ENCODE measurements at places on chromosomes 11 and 22.

GRCh38 chr11:19862091-19862490 is 149.5 kb downstream of the NAV2 start:
- no peak for DNase-seq

DNA sequence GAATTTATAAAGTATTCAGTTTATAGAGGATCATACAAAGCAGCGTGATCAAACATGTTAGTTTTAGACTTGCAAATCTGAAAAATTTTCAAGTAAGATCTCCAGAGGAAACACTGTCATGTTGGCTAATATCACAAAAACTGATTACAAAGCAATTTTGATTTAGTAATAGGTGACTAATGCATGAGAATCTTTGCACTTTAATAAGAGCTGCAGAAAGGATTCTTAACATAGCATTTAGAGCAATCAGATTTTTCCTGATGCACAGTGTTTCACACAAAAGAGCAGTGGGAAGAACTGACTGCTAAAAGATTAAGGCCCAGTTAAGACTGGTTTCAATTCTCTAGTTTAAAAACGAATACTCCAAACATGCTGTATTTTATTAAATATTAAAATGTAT is 321.2 kb downstream of the GUCY1A2 start:
- DNase-seq, result no peak

GRCh38 chr11:113533425-113533698 is 58.2 kb upstream of the DRD2 start:
- DNase-seq, result no peak

DNA sequence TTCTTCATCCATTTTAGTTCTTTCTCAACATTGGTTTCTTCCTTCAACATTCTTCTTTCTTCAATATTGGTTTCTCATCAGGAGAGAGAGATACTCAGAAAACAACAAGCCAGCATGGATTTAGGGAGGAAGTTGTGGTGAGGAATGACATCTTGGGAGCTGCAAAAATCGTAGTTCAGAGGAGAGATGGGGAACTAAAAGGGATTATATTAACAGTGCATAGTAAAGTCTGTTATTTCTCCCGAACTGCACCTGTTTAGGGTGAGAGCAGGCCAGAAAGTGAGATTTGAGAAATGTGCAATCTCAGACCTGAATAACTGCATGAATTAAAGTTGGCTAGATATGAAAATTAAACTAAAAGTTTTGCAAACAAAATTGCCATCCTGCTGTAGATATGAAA is 94.5 kb downstream of the CASP12 start:
- no peak for DNase-seq

- no peak for DNase-seq
Measured at GRCh38 chr11:862696-863022, 20.0 kb downstream of the TSPAN4 start.

- DNase-seq, result no peak
Measured at GRCh38 chr11:69243496-69244200, 50.3 kb upstream of the MYEOV start.

DNA sequence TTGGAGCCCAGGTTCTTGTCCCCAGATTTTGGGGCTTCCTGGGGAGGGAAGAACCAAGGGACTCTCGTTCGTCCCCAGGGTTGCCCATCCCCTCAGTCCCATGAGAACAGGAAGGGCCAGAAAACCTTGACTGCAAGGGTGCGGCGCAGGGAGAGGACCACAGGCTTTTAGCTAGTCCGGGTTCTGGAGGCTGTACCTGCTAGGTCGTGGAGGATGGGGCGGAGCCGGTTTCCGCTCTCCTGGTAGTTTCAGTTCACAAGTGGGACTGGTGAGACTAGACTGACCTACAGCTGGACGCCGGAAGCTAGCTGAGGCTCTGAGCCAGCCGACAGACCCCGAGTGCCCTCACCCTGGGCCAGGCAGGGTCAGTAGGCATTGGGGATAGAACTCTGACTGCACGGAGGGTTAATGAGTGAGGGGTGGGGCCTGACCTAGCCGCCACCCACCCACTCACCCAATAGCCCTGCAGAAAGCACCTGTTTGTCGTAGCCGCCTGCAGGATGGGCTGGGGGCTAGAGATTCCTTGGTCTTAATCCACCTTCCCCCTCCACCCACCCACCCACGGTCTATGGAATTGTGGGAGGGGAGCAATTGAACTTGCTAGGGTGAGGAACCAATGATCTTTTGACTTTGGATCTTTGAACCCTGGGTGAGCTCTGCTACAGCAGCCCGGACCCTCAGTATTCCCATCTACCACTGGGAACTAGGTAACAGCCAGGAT is 1.5 kb downstream of the MAFF start:
- peak; percentile 32 for DNase-seq

GRCh38 chr11:77325159-77325558 is 23.7 kb upstream of the GDPD4 start:
- DNase-seq, result no peak

GRCh38 chr11:1862588-1863351 is 9.9 kb downstream of the LSP1 start:
- no peak for DNase-seq

GRCh38 chr11:20450829-20451228 is 63.3 kb downstream of the PRMT3 start:
- no peak for DNase-seq

DNA sequence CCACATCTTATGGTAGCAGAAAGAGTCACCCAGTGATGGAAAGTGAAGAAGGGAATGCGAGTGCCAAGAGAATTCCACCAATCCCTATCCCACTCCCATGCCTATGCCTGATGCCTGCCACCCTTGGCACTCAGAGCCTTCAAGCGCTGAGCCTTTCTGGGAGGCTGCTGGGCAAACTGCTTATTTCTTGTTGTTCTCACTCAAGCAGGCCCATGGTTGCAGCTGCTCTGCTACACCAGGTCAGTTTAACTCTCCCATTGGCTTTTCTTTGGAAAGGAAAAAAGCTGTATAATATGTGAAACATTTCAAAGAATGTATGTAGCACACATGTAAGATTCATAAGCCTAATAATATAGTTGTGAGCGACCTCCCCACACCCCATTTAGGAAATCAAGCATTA is 41.4 kb downstream of the DGCR2 start:
- no peak for DNase-seq

- peak; percentile 84 for DNase-seq
Measured at GRCh38 chr22:37492428-37493344, 6.5 kb upstream of the MFNG start.

DNA sequence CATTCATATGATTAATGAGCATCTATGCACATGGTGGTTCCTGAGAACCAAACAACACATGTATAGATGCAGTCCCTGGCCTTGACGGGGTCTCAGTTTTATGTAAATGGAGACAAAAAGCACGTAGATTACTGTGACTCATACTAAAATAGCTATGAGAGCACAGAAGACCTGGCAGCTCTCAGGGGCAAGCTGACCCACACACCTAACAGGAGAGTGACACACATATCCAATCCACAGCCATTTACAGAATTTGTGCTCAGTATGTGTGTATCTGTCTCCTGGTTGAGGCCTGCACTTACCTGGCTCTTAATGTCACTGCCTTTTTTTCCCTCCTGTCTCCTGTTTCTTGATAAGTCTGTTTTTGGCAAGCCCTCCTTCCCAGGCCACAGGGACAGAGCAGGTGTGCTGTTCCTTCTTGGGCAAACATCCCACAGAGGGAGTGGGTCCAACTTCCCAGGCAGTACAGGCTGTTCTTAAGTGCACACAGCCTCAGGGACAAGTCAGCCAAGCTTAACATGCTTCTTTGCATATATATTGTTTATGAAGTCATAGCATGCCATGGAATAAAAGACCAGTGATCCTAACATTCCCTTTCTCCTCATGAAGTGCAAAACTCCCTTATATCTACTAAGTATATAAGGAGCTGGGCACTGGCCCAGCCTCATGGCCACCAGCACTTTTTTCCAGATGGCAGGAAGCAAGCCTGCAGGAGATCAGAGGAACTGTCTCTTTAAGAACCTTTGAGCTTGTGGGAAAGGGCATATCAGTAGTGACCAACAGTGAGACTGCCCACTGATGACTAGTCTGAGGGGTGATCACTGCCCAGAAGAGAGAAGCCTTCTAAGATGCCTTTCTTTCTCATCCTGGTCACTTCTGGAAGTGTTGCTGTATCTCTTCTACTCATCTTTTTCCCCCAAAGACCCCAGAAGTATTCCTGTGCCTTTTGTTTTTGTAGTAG is 124.7 kb upstream of the CCDC90B start:
- DNase-seq, result no peak

- DNase-seq, result no peak
Measured at GRCh38 chr11:60952742-60953170, 780 bp upstream of the SLC15A3 start.

GRCh38 chr22:31848411-31848810 is 94.6 kb downstream of the DEPDC5 start:
- DNase-seq, result no peak

DNA sequence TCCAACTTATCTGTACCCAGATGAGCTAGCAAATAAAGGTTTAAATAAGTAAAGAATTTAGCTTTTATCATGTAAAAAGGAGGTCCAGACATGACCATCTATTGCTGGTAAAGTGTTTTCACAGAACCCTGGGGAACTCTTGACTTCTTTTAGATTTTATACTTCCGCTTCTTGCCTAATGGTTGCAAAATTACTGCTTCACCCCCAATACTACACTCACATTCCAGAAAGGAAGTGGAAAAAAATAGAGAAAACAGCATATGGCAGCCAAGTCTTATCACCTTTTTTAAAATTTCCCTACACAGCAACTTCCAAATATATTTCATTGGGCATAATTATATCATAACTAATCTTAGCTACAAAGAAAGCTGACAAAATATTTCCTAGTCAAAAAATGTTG is 12.1 kb downstream of the BBOX1 start:
- no peak for DNase-seq

DNA sequence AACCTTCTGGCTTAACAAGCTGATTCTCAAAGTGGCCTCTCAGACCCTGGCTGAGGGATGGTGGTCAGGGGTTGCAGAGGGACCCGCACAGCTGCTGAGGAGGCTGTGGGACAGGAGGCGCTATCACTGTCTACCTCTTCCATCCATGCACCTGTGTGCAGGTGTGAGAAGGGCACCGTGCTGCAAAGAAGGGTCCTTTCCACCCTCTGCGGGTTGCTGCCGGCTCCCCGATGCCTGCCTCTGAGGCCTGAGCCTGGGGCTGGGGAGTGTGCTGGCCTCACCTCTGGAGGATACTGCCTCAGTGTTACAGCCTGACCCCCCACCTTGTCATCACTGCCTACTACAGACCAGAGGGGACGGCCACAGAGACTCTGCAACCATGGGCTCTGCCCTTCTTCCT is 66.1 kb upstream of the B3GAT1 start:
- no peak for DNase-seq

- DNase-seq, result no peak
Measured at GRCh38 chr11:113103932-113104690, 142.9 kb downstream of the NCAM1 start.

DNA sequence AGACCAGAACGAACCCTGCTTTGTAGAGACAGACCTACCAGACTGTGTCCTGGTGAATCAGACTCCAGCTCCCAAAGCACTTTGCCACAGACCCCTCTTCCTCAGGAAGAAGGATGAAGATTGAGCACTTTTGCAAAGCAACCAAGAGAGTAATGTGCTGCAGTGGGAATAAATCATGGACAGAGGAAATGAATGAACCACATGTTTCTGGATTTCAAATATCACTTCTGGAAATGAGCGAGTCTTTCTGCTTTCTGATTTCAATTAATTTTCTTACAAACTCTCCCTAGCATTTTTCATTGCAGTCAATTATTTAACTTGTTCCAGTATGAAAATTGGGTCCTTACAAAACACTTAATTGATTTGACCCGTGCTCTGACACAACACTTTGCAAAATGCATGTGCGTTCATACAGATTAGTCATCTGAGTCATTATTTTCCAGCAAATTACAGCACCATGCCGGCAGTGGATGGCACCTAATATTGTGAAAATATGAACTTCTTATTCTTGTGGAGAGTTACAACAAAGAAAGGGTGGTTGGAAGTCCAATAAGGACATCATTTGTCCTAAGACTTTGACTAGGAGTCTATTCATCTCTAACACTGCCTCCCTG is 315.9 kb upstream of the CCDC90B start:
- no peak for DNase-seq

GRCh38 chr22:41289671-41290070 is 3.7 kb upstream of the RANGAP1 start:
- DNase-seq, result no peak

DNA sequence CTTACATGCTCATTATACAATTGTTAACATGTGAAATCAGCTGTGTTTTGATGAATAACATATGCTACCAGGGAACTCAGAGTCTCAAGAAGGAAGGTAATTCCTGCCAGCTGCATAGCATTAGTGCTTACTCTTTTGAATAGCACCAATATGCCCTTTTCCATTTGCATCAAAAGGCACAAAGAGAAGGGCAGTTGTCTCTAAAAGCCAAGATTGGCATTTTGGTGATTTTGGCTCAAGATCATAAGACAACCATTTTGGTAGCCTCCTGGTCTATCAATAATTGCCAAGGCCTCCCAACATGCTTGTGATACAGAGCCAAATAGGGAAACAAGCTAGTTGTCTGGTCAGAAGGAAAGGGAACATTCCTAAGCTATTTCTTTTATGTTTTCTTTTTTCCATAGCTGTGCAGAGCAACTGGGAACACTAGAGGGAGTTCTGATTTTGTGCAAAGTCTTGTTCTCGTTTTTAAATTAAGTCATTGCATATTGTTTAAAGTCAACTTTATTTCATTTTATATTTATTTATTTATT is 416.7 kb upstream of the CHORDC1 start:
- no peak for DNase-seq

- DNase-seq, result peak; percentile 24
Measured at GRCh38 chr22:39317775-39318506, 1.5 kb downstream of the RPL3 start.

DNA sequence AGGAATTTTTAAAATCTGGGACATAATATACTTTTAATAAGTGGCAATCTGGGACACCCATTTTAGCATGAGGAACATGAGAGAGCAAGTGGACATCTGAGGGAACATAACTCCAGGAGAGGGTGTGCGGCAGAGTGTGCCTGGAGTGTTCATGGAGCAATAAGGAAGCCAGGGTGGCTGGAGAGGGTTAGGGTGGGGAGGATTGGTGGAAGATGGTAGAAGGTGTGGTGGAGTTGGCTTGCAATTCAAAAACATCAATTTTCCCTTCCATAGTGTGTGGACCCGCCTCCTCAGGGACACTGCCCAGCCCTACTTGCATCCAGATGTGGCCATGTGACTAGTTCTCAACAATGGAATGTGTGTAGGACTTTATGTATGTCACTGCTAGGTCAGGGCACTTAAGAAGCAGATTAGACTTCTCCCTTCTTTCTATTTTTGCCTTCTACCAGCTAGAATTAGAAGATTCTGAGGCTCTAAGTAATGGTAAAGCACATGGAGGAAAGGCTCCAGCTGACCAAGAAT is 4.4 kb upstream of the DENND5A start:
- no peak for DNase-seq

DNA sequence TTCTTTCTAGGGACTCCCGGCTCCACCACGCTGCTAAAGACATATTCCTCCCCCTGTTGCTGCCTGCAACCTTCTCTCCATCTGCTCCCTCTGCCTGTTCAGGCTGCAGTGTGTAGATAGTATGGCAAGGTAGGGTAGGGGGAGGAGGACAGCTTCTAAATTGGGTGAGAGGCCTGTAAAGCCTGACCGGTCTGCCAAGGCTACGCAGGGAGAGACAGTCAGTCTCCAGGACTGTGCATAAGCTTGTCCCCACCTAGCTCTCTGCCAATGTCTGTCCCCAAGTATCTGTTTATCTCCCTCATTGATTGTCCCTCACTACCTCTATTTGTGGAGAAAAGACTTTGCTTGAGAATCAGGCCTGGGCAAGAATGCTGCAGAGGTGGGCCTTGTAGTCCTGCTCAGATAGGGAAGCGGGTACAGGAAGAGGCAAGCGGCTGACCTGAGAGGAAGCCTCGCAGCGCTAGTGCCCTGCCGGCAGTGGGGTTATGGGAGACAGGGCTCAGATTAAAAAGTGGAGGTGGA is 871 bp upstream of the SEZ6L start:
- no peak for DNase-seq

GRCh38 chr11:125358254-125358840 is 137.7 kb downstream of the FEZ1 start:
- no peak for DNase-seq
